ENCODE measurements at places on chromosomes 7 and 10.

- DNase-seq, result no peak
These were observed 61.7 kb upstream of the SHH start for GRCh38 chr7:155874010-155874409.

- no peak for DNase-seq
These were observed 44.3 kb downstream of the CCDC71L start for GRCh38 chr7:106616708-106617051.

- DNase-seq, result no peak
These were observed 171.2 kb upstream of the TNRC18 start for GRCh38 chr7:5594616-5595544.

GRCh38 chr10:63055705-63056104, 77.4 kb upstream of the NRBF2 start:
- DNase-seq, result no peak

DNA sequence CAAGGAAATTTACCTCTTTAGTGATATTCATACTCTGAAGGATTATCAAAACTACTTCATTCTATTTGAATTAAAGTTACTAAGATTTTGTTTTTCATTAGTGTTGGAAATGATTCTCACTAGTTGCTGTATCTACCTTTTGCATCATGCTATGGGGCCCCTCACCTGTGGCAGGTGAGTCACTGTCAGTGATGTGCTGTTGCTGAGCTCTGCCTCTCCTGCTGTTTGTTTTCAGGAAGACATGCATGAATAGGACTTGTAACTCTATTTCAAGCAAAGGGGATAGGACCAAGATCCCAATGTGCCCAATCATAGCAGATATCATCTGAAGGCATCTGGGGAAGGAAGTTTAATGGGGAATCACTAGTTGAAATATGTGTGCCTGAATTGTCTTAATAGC, 57.4 kb upstream of the AGR3 start:
- no peak for DNase-seq

- no peak for DNase-seq
These were observed 29.4 kb upstream of the ATOH7 start for GRCh38 chr10:68261132-68261856.

DNA sequence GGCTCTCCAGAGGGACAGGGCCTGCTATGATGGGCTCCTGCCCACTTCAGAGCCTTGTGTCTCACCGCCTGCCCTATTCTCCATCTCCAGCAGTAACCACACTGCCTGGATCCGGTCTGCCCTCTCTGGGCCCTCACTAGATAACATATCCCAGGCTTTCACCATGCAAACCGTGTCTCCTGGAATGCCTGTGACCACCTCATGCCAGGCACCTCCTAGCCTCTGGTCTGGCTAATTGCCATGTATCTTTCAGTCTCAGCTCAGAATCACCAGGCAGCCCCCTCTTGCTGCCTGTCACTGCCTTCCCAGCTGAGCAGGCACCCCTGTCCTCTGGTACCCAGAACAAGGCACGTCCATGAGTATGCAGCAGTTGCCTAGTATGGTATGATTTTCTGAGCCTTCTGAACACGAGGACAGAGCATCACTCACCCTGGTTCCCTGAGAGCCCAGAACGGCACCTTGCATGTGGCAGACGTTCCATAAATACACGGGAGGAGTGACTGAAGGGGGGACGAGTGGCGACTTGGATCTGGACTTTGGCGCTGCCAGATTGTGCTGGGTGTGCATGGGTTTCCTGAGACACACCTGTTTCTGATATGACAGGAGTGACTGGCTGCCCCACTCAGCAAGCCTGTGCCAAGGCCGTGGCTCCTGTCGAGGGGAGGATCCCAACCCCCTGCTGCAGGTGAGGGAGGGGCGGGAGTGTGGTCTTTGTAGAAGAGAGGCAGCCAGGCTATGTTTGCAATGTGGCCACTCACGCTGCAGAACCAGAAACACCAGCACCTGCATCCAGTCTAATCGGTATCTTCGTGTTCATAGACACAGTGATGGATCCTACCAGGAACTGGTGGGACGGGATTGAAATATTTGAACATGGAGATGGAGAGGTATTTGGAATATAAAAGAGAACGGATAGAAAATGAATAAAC, 95.2 kb downstream of the VOPP1 start:
- DNase-seq, result no peak

DNA sequence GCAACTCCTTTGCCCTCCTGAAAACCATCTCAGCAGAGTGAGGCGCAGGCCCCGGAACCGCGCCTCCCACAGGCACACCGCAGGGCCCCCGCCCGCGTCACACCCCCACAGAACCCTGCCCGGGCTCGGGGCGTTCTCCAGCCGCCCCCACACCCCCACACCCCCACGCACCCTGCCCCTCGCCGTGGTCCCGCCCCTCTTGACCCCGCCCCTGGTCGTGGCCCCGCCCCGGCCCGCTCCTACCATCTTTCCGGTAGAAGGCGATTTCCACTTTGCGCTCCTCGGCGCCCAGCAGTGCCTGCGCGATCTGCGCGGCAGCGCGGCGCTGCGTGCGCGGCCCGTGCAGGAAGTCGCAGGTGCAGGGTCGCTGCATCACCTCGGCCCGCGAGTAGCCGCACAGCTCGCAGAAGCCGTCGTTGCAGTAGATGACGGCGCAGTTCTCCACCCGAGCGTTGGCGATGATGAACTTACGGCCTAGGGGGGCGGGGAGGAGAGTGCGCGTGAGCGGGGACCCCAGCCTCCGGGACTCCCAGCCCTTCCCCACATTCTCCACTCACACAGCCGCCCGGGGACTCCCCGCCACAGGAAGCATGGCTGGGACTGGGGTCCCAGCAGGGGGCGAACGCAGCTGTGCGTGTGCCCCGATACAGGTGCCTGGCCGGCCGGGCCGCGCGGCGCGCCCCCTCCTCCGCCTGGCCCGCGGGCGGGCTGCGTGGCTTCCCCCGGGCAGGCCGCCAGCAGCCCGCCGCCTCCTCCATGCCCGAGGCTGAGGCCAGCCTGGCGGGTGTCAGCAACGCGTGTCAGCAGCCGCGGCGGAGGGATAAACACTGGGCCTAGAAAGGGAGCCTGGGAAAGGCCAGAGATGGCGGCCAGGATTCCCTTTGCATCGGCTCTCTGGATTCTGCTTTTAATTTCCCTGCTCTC, 3.4 kb downstream of the KCNH2 start:
- peak; percentile 81 for DNase-seq

GRCh38 chr7:152013230-152013629, 12.2 kb upstream of the GALNT11 start:
- DNase-seq, result no peak

GRCh38 chr10:69896606-69897231, 95.0 kb downstream of the COL13A1 start:
- no peak for DNase-seq

- no peak for DNase-seq
These were observed 86.4 kb downstream of the PRPF18 start for GRCh38 chr10:13673156-13673555.

- DNase-seq, result no peak
These were observed 753.4 kb downstream of the NRG3 start for GRCh38 chr10:82628373-82628772.

GRCh38 chr7:135782377-135782776, 33.8 kb upstream of the FAM180A start:
- no peak for DNase-seq

- DNase-seq, result no peak
These were observed 40.3 kb downstream of the SFMBT2 start for GRCh38 chr10:7370511-7370910.

DNA sequence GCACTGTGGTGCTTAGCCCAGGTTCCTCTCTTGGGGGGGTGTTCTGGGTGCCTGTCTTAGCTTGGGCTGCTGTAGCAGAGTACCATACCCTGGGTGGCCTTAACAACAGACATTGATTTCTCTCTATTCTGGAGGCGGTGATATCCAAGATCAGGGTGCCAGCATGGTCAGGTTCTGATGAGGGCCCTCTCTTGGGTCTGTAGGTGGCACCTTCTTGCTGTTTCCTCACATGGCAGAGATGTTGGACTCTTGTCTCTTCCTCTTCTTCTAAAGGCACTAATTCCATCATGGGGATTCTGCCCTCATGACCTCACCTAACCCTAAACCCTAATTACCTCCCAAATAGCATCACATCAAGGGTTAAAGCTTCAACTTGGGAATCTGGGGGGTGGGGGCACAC, 19.9 kb upstream of the CRHR2 start:
- no peak for DNase-seq

DNA sequence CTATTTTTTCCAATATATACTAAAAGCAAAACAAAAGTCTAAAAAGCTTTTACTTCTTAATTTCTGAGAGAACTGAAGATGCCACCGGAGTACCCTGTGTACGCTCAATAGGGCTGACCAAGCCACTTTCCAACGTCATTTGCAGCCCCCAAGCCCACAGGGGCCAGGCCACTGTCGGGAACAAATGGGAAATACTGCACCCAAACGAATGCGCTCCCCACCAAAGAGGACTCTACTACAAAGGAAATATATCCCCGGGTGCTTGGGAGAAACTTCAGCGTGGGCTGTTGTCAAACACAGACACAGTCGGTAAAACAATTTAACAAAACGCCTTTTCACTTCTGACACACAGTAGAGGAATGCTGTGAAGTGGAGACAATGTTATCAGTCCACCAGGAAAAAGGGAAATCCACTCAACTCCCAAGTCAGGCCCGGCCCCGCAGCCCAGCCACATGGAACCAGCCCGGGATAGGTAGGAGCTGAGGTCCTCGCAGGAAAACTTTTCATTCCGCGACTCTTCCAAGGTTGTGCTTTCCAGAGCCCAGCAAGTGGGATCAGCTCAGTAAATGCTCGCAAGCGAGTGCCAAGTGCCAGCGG, 1.4 kb downstream of the PARD3 start:
- DNase-seq, result no peak

DNA sequence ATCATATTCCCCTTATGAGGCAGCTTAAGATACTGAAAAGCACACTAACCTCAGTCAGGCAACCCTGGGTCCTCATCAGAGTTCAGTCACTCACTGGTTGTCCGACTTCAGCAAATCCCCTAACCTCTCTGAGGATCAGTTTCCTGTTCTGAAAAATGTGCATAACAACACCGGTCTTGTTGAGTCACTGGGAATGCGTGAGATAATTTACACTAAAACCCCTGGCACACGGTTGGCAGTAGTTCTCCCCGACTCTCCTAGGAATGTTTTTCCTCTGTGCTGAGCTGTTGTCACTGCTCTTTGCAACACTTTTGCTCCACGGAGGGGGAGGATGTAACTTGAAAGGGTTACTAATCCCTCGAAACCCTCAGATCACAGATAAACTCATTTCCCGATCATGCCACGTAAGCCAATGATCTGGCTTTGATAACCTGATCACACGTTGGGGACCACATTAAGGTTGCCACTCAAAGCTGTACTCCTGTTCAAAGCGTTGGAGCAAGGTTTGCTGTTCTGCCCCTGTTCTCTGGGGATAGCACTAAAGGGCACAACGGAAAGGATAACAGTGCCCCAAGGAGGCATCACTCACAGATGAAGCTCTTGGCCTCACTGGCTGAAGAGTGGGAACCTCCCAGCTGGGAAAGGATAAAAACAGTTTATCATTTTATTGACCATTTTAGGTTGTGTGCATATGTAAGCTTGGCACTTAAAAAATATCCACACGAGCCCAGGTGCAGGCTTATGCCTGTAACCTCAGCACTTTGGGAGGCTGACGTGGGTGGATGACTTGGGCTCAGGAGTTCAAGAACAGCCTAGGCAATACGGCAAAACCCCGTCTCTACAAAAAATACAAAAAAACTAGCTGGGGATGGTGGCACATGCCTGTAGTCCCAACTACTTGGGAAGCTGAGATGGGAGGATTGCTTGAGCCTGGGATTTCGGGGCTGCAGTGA, 5.0 kb upstream of the RBM17 start:
- no peak for DNase-seq

DNA sequence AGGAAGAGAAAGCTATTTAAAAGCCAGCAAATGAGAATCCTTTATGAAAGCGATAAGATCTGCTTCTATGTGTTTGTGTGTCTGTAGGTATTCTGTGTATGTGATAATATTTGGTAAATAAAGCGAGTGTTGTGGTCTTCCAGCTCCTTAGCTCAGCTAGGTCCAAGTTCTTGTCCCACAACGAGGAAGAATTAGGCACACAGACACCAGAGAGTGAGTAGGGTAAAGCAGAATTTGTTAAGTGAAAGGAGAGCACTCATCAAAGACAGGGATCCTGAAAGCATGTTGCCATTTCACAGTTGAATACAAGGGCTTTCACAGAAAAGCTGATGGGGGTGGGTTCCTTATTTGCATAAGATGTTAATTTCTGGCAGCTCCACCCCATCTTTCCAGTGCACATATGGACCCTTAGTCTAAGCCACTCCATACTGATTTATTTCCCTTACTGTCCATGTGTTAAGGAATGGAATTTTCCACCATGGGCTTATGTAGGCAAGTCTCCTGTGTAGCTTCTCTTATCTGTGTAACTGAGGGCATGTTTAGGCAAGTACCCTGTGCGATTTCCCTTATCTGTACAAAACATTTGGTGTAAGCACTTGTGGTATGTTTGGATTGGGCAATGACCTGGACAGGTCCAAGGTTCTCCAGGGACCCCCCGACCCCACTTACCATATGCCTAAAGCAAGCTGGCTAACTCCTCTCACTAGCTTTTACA, 165.9 kb upstream of the VIPR2 start:
- DNase-seq, result no peak

GRCh38 chr7:53947732-53948131, 594.4 kb upstream of the VSTM2A start:
- DNase-seq, result no peak

GRCh38 chr10:124035928-124036558, 57.4 kb downstream of the CHST15 start:
- DNase-seq, result no peak

DNA sequence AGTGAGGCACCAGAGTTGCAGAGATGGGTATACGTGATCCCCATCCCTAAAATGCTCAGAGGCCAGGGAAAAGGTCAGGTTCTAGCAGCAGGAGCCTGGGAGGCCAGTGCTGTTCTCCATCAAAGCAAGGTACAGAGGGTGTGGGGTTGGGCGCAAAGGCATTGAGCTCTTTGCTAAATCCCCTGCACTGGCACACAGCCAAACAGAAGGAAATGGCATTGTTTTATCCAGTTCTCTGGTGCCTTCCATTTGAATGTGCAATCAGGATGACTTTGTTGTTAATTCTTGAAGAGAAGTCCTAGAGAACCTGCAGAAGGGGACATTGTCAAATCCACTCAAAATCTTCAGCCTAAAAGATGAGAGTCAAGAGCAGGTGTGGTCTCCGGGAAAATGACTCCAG, 111.3 kb upstream of the CHST15 start:
- DNase-seq, result no peak

GRCh38 chr10:13698217-13698616, 111.5 kb downstream of the PRPF18 start:
- DNase-seq, result no peak

DNA sequence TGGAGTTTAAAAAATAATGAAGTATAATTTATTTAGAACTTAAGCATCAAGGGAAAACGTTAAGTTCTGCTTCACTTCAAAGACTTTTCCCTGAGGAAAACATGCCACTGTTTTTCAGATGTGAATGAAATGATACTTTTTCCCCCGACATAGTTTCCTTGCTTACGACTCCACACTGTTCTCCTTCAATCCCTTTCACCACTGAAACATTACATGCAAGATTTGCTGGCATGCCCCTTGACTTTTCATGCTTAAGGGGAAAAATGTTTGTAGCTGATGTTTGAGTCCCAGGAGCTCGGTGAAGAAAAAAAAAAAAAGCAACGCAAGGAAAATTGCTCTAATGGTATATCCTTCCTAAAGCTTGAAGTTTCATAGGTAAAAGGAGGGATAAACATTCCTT, 10.0 kb downstream of the GLI3 start:
- no peak for DNase-seq

- no peak for DNase-seq
These were observed 281.1 kb upstream of the BMPER start for GRCh38 chr7:33624215-33624614.

- no peak for DNase-seq
These were observed 36.9 kb downstream of the TNPO3 start for GRCh38 chr7:129017933-129018538.

GRCh38 chr10:58157076-58157766, 110.5 kb downstream of the IPMK start:
- DNase-seq, result no peak

Data from activated naive CD4-positive, alpha-beta T cell (primary cell).